Esophagus squamous epithelium (tissue), 5 donors: ENCODE measurements at places on chromosomes 2 and 18.

GRCh38 chr2:1899396-1899730, 155.0 kb upstream of the PXDN start:
- DNase-seq: no peak

DNA sequence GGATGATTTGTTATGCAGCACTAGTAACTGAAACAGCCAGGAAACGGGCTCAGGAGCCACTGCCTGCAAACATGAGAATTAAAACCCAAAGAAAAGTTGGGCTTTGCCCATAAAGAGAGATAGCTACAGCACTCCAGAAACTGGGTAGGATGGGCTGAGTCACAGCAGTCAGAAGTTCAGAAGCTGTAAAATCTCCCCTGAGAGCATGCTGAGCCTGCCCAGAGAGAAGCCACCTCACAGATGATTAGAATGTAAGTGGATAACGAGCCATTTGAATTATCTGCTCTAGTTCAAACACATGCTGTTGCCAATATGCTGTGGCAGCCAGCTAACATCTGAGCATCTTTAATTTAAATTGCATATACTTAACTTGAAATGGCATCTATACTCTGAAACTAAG, 388.1 kb upstream of the ACVR2A start:
- DNase-seq: no peak

DNA sequence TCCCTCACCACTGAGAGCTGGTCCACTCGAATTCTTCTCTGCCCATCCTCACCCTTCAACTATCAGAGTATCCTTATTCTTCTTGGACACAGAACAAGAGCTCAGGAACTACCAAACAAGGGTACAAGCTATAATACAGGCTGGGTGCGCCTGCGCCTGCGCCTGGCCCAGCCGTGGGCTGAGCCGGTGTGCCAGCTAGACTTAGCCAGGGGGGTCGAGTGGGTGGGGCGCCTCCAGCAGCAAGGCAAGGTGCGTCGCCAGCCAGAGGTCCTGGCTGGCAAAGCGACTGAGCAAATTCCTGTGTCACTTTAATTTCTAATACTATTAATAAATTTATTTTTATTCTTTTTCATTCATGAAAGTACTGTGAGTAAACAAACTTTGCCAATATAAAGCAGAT, 1072.6 kb upstream of the PIK3C3 start:
- no peak for DNase-seq

GRCh38 chr18:49446481-49446880, 14.0 kb downstream of the DYM start:
- no peak for DNase-seq

DNA sequence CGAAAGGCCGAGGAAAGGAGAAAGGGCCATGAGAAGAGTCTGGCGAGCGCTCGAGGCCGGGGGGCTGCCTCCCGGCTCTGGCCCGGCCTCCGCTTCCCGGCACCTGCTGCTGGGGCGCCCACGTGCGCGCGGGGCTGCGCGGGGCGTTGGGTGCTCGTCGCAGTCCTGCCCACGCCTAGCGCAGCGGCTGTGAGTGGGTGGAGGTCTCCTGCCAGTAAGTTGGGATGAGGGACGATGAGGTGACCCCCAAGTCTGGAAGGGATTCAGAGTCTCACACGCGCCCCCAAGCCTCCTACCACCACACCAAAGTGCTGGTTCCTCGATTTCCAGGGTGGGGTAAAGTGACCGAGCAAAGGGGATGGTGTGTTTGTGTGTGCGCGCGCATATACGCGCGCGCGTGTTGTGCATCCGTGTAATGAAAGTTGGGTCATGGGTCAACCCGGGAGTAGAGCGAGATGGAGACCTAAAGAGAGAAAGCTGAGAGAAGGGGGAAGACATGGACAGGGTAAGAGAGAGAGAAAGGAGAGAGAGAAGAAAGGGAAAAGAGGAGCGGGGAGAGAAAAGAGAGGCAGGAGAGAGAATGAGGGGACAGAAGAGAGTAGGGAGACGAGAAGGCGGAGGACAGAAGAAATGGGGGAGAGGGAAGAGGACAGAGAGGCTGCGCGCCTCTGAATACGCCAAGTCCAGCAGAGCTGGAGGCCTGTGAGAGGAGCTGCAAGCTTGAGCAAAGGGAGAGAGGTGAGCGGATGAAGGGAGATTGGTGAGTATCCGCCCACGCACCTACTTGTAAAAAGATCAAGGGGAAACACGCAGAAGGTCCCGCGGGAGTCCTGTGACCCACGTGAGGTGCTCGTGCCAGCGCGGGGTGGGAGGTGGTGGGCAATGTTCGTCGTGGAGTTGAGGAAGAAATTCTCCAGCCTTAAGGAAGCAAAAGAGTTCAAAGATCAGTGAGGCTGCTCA, 1.7 kb upstream of the NETO1 start:
- DNase-seq: no peak

- DNase-seq: no peak
Observed at GRCh38 chr2:179882851-179883806, 21.7 kb upstream of the ZNF385B start.

DNA sequence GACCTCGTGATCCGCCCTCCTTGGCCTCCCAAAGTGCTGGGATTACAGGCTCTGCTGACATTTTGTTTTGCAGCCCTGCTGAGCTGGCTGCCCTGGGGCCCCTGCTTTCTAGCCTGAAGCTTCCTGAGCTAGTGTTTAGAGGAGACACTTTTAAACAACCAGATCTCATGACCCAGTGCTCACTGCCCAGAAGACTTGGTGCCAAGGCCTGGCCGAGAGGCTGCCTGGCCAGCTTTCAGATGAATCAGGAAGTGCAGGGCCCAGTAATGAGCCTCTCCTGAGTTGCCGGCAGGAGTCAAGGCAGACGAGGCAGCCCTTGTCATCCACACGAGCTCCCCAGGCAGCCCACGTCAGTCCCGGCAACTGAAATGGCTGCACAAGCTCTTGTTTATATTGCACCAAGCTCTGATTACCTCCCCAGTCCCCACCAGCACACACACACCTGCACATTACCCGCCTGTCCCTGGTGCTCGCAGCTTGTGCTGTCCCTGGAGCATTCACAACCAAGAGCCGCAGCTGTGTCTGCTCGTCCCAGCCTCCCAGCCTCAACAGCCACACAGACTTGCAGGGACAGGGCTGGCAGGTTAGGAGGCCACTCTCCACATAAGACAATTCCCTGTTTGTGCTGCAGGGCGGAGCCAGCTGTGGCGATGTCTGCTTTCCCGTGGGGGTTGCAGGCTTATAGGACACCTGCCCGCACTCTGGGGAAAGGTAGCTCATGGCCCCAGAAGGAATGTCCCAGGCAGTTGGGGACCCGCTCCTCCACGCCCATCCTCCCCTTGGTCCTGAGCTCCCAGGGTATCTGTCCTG, 331.2 kb upstream of the MYT1L start:
- no peak for DNase-seq

DNA sequence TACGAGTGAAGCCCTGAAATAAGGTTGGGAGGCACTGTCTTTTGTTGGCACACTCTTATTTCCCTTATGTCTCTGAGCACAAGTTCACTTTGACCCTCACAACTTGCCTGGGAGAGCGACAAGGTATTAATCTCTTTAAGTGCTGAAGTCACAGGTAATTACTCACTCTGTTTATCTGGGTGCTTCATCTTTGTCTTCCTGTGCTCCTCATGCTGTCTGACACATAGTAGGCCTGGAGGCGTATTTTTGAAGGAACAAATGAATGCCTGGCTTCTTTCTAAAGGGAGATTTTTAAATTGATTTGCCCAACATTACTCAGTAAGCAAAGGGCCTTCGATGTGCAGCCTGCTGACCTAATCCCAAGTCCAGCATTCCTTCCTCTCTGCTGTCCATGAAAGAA, 507.1 kb upstream of the TNP1 start:
- no peak for DNase-seq

- DNase-seq: no peak
Observed at GRCh38 chr2:199470361-199470671, 12.6 kb upstream of the SATB2 start.

DNA sequence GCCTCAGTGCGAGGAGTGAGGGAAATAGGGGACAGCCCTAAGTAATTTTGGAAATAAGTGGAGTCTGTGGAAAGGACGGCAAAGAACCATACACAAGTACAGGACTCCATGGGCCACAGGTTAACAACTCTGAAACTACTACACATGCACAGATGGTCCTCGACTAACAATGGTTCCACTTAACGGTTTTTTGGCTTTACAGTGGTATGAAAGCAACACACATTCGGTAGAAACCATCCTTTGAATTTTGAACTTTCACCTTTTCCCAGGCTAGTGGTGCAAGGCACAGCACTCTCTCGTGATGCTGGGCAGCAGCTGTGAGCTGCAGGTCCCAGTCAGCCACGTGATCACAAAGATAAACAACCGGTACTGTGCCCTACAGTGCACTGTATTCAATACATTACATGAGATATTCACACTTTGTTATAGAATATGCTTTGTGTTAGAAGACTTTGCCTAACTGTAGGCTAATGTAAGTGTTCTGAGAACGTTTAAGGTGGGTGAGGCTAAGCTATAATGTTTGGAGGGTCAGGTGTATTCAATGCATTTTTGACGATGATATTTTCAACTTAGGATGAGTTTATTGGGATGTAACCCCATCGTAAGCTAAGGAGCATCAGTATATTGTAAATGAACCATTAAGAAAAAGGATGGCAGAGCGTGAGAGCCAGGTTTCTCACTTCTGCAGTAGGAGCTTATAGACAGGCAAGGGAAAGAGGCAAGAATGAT, 44.6 kb downstream of the TBC1D8 start:
- no peak for DNase-seq

DNA sequence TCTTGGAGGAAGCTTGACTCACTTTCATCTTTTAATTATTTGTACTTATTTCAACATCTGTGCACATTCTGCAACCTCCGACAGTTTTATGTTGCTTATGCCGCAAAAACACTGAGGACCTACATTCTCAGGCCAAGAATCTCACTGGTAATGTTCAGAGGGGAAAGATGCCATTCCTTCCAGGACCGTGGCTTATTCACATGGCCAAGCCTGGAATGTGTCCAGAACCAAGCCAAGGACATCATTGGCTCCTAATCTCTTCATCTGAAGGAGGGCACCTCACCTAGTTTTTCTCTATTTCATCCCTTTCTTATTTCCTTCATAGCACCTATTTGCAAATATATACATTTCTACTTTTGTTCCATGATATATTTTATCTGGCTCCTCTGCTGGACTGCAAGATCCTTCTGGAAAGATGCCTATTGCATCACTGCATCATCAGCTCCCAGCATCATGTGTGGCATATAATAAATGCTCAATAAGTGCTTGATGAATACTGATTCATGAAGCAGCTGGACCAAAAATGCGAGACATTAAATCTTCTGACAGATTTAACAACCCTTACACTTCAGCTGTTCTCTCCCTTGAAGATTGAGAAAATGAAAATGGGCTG, 377.1 kb downstream of the TNS1 start:
- DNase-seq: no peak

GRCh38 chr18:79405019-79405780, 9.5 kb downstream of the NFATC1 start:
- DNase-seq: no peak

- DNase-seq: no peak
Observed at GRCh38 chr18:26342646-26343045, 116.4 kb downstream of the TAF4B start.

- no peak for DNase-seq
Observed at GRCh38 chr2:151422917-151423439, 13.3 kb downstream of the RIF1 start.

GRCh38 chr2:134900151-134900550, 18.5 kb upstream of the CCNT2 start:
- no peak for DNase-seq

DNA sequence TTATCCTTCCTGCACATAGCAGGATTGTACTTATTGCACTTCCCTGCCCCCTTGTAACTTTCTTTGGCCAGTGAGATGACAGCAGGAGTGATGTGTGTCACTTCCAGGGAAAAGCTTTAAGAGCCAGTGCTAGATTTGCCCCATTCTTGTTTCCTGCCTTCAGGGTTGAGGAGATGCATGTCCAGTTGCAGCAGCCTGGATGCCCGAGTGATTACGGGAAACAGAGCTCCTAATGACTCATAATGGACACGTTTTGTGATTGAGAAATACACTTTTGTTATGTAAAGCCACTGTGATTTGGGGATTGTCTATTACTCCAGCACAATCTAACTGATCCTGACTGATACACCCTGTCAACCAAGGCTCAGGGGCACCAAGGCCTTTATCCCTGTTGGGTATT, 5.0 kb upstream of the TET3 start:
- DNase-seq: no peak

GRCh38 chr18:22838221-22838620, 94.9 kb upstream of the RBBP8 start:
- DNase-seq: no peak

DNA sequence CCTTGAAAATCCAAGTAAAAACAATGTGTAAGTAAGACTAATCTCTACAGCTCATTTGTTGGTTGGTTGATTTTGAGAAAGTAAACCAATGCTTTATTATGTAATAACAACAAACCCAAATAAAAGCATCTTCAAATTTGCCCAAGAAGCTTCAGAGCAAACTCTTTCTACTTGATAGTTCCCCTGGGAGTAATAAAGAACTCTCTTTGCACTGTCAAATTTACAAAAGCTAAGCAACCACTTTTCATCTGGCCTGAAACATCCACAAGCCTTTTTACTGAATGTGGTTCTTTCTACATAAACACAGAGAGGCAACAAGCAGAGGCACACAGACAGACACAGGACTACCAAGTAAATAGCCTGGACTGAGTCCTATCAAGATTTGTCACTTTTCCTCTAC, 28.8 kb upstream of the CACNB4 start:
- no peak for DNase-seq
